ENCODE measurements at places on chromosomes 16 and 17. TPM values are rescaled to one million over a fixed set of nuclear protein-coding genes. Genes with fewer than 3 reads are reported as not detected.

The MRC2 gene
- total RNA-seq, result 87.4 TPM

The KCNG4 gene
- total RNA-seq, result not detected

The TERB1 gene
- not detected for total RNA-seq

The ZPBP2 gene
- total RNA-seq, result not detected

The GUCY2D gene
- total RNA-seq, result 0.63 TPM

The CLEC18C gene
- 0.98 TPM for total RNA-seq

The FAM20A gene
- 7.4 TPM for total RNA-seq

The USP43 gene
- 8.2 TPM for total RNA-seq

The CTRB2 gene
- 26.7 TPM for total RNA-seq

The PPY gene
- not detected for total RNA-seq

The GFAP gene
- 0.09 TPM for total RNA-seq

The RCVRN gene
- 0.20 TPM for total RNA-seq

The OTOA gene
- 0.46 TPM for total RNA-seq

The FNDC8 gene
- total RNA-seq, result not detected

The AOC2 gene
- total RNA-seq, result 1.4 TPM

The NLRC3 gene
- 4.0 TPM for total RNA-seq

The TOX3 gene
- total RNA-seq, result 38.8 TPM

The NPIPA8 gene
- total RNA-seq, result 1.5 TPM

The TAC4 gene
- not detected for total RNA-seq

The DOC2A gene
- total RNA-seq, result 18.8 TPM

The NUDT7 gene
- total RNA-seq, result 11.6 TPM

The PLLP gene
- 206 TPM for total RNA-seq

The TAT gene
- 2.5 TPM for total RNA-seq

The METTL16 gene
- 26.1 TPM for total RNA-seq

The MYOCD gene
- total RNA-seq, result 37.3 TPM

The HP gene
- total RNA-seq, result 27.5 TPM

The CD300E gene
- total RNA-seq, result 0.35 TPM

The TSPOAP1 gene
- 30.2 TPM for total RNA-seq

The KRTAP4-4 gene
- not detected for total RNA-seq

The AGRP gene
- not detected for total RNA-seq

The VPS35L gene
- 56.8 TPM for total RNA-seq

The RNF222 gene
- total RNA-seq, result not detected

The PNPO gene
- total RNA-seq, result 43.2 TPM

The STAT3 gene
- 140 TPM for total RNA-seq

The CACNG1 gene
- not detected for total RNA-seq

The EXOC3L1 gene
- 3.2 TPM for total RNA-seq

The CDRT15 gene
- total RNA-seq, result not detected

The GNAO1 gene
- total RNA-seq, result 12.7 TPM

The MAPT gene
- total RNA-seq, result 11.0 TPM

The CHST5 gene
- 0.63 TPM for total RNA-seq

All from mucosa of gallbladder (tissue), 1 donor.